HS-27A (cell line): ENCODE measurements at places on chromosomes 11 and 22.

GRCh38 chr22:19823902-19824211 is 30.8 kb downstream of the GNB1L start:
- DNase-seq, result no peak

- DNase-seq, result no peak
Measured at GRCh38 chr22:47206164-47206563, 443.7 kb downstream of the TBC1D22A start.

DNA sequence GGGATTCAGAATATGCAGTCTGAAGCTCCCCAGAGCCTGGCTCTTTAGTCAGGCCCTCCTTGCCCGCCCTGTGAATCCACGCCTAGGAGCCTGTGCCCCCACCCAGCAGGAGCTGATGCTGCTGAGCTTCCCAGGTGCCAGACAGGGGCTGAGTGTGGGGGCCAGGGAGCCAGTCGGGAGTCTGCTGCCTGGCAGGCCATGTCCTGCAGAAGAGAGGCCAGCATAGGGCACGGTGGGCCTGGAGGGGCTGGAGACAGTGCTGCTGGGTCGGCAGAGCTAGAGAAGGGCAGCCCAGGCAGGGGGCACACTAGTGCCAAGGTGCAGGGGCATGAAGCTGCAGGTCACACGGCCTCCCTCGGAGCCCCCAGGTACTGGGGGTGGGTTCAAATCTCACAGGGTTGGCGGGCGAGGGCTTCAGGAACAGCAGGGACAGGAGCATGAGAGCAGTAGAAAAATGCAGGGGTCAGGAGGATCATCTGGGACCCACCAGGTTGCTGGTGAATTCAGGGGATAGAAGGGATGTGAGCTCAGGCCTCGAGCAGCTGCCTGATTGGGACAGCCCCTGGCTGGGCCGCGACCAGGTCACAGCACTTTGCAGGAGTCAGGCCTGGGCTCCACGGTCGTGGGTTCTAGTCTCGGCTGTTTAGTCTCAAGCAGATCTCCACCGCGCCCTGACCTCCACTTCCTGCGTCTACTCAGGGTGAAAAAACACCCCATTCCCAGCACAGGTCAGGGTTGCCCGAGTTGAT is 4.1 kb upstream of the SEPTIN5 start:
- no peak for DNase-seq

GRCh38 chr22:26561756-26562417 is 28.0 kb downstream of the TPST2 start:
- DNase-seq, result no peak

DNA sequence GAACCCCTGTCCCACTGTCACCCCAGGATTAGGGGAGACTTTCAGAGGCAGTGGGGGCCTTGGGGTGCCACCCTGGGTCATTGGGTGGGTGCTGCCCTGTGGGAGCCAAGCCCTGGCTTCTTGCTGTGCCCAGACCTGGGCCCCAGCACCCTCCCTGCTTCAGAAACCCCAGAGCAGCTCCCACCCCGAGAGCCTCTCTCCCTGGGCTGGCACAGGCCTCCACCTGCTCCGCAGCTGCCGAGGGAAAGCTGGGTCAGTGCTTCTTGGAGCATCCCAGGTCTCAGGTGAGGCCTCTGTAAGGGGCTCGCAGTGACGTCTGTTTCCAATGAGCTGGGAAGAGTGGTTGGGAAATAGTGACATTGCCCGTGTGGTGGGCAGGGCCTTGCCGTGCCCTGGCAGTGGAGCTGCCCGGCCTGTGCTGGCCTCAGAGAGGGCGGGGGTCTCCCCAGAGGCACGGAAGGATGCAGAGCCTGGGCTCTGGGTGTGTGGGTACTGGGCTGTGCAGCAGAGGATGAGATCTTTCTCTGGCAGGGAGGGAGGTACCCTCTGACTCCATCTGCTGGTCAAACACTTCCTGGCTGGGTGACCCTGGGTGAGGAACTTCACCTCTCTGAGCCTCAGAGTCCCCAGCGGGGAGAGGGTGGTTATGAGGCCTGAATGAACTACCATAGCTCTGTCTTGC is 23.0 kb downstream of the C22orf23 start:
- no peak for DNase-seq

DNA sequence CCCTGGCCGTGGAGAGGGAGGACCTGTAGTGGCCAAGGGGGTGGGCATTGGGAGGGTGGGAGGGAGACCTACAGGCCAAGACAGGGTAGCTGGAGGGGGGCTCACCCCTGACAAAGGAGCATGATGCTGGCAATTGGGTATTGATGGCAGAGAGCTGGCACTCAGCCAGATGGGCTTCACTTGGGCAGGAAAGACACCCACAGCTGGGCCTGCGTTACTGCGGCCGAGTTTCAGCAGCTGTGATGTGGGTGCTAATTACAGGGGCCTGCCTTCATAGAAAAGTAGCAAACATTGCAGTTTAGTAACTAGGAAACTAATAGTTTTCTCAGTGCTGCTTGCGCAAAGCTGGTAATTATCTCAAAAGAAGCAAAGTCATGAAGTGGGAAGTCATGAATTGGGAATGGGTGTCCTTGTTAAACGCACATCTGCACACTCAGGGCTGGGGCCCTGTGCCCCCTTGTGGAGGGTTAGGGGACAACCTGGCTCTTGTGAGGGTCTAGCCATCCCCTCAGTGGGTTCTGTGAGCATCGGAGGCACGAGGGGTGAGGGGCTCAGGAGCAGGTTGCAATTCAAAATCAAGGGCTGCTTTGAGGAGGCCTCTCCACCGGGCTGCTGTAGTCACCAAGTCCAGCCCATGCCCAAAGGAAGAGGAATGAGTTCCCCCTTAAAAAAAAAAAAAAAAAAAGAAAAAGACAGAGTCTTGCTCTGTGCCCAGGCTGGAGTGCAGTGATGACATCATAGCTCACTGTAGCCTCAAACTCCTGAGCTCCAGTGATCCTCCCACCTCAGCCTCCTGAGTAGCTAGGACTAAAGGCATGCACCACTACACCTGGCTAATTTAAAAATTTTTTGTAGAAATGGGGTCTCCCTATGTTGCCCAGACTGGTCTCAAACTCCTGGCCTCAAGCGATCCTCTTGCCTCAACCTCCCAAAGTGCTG is 24.4 kb upstream of the TXNRD2 start:
- DNase-seq, result no peak

DNA sequence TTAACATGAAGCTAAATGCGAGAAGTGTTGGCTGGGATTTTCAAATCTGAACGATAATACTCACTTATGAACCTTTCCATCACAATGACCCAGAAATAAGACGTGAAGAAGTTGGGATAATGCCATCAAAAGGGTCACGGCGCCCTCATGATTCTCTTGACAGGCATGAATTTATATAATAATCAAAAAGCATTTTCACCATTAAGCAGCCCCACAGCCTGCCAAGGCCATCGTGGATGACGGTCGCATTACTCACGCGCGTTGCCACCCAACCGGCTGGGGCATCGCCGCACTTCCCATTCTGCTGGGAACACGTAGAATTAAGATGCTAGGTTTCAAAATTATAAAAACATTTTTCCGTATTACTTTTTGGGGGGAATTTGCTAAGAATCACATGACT is 18.9 kb upstream of the GAL start:
- no peak for DNase-seq

GRCh38 chr11:100800202-100800601 is 113.1 kb downstream of the ARHGAP42 start:
- no peak for DNase-seq

- DNase-seq, result no peak
Measured at GRCh38 chr22:45055936-45056335, 46.1 kb upstream of the PHF21B start.

DNA sequence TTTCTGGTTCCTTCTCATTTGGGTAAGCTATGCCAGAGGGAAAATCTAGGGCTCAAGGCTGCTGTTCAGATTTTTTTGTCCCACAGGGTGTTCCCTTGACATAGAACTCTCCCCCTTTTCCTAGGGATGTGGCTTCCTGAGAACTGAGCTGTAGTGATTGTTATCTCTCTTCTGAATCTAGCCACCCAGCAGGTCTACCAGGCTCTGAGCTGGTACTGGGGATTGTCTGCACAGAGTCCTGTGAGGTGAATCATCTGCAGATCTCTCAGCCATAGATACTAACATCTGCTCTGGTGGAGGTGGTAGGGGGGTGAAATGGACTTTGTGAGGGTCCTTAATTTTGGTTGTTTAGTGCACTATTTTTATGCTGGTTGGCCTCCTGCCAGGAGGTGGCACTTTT is 167.3 kb upstream of the PGR start:
- DNase-seq, result no peak
